Activated CD8-positive, alpha-beta memory T cell treated with anti-CD3 and anti-CD28 coated beads for 1 hour (primary cell): ENCODE measurements at places on chromosomes 3 and 15.

- no peak for DNase-seq
Observed at GRCh38 chr3:40915346-40915865, 283.9 kb upstream of the CTNNB1 start.

GRCh38 chr3:66819993-66820501 lies 178.1 kb upstream of the KBTBD8 start:
- no peak for DNase-seq

DNA sequence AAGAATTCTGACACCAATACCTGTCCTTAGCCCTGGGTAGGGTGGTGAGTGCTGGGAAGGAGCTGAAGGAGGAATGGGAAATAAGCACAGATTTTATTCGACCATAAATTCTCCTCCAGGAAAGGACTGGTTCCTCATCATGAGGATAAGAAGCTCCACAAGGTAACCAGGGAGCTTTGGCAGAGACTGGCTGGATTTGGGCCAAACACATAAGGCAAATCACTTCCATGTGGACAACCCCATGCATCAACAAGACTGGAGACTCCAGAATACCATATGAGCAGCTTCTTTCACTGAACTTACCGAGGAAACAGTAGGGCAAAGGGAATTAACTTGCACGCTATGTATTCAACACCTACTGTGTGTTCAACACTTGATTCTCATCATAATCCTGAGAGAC lies 312.5 kb downstream of the NTRK3 start:
- DNase-seq, result no peak

DNA sequence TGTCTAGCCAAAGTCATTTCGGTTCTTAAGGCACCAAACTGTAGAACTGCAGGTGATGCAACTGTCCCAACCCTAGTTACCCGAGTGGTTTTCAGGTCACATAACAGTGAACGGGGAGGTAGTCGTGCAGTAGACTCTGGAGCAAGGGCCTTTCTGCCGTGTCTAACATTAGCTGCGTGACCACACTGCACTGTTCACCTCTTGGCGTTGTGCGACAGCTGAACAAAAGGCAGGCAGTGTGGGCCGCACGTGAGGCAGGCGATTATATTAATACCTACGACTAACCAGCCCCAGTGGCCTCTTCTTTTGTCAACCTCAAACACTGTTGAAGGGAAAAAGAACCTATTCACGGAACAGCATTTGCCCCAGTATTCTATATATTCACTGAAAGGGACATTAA lies 2.8 kb downstream of the LRRN1 start:
- no peak for DNase-seq

DNA sequence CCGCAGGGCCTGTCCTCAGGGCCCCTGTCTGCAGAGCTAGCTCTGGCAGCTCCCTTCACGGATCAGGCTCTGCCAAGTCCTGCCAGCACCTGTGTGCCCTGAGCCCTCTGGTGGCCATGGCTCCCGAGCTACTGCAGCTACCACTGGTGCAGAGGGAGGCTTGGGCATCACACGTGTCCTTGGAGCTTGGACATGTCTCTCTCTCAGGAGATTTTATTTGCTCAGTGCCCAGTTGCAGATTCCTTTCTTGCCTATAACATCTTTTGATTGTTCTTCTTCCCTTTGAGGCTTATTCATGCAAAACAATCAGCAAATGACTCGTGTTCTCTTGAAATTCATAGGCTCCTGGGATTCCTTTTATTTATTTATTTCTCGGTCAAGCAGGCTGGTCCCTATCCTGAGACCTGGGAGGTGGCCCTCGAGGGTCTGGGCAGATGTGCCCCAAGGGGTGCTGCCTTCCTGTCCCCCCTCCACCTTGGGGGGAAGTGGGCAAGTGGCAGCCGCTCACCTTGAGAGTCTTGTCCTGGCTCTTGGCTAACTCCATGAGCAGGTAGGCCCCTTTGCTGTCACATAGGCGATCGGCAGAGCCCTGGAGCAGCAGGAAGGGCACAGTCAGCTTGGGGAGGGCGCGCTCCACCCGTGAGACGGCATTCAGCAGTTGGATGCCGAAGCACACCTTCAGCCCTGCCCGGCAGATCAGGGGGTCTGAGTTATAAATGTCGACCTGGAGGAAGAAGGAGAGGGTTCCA lies 21.9 kb downstream of the ABTB1 start:
- peak; percentile 21 for DNase-seq

GRCh38 chr3:177465257-177465642 lies 268.0 kb upstream of the TBL1XR1 start:
- DNase-seq, result no peak

- no peak for DNase-seq
Observed at GRCh38 chr15:65189102-65189740, 4.1 kb upstream of the CLPX start.

DNA sequence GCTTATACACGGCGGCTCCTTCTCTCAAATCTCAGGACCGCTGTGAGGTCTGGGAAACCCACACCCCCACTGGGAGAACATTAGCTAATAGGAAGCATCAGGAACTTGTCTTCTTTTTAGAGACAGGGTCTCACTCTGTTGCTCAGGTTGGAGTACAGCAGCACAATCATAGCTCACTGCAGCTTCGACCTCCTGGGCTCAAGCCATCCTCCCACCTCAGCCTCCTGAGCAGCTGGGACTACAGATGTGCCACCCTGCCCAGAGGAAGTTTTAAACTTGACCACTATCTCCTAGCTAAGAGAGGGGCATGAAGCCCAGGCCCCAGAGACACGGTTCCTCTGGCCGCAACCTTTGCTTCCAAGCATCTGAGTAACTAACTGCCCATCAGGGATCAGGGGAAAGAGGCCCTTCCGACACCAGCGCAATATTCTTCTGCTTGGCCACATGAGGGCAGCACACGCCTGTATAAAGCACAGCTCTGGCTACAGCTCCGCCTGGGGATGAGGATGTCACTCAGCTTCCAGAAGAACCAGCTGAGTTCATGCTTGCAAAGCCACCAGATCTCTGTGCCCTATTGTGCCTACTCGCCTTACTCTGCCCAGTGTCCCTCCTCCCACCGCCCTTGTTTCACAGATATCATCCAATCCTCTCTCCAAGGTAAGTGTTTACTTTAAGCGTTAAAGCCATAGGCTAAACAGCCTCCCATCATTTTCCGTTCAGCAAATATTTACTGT lies 57.6 kb upstream of the SLC6A11 start:
- DNase-seq, result no peak

DNA sequence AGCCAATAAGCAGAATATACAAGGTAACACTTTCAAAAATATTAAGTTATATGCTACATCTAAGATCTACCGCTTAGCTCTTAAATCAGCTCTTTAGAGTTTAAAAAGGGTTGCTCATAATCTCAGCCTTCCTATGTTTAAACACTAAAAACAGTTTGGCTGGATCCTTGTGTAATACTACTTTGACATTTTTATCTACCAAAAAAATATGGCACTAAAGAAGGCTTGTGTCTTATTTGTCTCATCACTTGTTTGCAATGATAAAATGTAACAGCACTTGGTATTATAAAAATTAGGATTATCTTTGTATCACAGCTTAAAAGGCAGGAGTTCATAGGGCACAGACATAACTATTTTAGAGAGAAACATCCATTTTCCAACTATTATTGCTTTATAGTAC lies 9.8 kb downstream of the ANKRD28 start:
- no peak for DNase-seq

GRCh38 chr3:129812589-129812988 lies 80.9 kb downstream of the TMCC1 start:
- no peak for DNase-seq

DNA sequence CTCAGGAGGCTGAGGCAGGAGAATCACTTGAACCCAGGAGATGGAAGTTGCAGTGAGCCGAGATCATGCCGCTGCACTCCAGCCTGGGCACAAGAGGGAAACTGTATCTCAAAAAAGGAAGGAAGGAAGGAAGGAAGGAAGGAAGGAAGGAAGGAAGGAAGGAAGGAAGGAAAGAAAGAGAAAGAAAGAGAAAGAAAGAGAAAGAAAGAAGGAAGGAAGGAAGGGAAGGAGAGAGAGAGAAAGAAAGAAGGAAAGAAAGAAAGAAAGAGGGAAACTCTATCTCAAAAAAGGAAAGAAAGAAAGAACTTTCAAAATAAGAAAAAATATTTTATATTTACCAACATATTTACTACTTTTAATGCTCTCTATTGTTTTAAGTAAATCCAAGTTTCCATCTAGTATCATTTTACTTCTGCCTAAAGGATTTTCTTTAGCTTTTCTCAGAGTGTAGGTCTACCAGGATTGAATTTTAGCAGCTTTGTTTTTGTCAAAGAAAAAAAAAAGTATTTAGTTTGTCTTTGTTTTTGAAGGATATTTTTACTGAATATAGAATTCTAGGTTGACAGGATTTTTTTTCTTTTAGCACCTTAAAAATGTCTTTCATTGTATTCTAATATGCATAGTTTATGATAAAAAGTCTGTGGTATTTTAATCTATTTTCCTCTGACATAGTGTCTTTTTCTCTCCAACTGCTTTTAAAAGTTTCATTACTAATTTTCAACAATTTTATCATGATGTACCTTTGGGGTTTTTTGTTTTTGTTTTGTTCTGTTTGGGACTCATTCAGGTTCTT lies 47.2 kb upstream of the CORO2B start:
- no peak for DNase-seq

DNA sequence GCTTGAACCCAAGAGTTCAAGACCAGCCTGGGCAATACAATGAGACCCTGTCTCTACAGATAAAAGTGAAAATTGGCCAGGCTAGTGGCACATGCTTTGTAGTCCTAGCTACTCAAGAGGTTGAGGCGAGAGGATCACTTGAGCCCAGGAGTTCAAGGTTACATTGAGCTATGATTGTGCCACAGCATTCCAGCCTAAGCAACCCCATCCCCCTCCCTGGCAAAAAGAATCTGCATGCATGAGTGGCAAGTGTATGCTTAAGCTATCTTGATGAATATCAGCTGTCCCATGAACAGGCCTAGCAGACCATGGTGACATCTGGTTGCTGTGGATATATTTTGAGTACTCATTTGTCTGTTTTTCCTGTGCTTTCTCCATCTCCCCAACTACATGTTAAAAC lies 4.7 kb downstream of the ATRIP start:
- DNase-seq, result no peak

- no peak for DNase-seq
Observed at GRCh38 chr3:133124511-133124910, 86.3 kb downstream of the TMEM108 start.

GRCh38 chr15:51765751-51766150 lies 14.4 kb downstream of the TMOD2 start:
- no peak for DNase-seq

DNA sequence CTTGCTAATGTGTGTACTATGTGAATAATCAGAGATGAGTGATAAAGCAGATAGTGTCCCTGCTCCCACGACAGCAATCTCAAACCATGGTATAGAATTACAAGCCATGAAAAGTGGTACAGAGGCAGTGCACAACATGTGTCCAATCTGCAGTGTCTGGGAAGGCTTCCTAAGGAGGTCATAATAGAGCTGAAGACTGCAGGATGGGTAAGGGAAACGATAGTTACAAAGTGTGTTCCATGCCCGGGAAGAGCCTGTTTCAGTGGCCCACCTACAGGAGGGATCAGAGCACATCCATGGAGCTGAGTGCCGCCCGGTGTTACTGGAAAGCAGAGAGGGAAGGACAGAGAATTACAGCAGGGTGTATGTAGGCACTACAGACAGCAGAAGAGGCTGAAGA lies 48.9 kb downstream of the PAK2 start:
- DNase-seq, result no peak

GRCh38 chr15:63586790-63587189 lies 10.4 kb upstream of the FBXL22 start:
- DNase-seq, result no peak

GRCh38 chr3:178982137-178982536 lies 89.5 kb downstream of the ZMAT3 start:
- no peak for DNase-seq

DNA sequence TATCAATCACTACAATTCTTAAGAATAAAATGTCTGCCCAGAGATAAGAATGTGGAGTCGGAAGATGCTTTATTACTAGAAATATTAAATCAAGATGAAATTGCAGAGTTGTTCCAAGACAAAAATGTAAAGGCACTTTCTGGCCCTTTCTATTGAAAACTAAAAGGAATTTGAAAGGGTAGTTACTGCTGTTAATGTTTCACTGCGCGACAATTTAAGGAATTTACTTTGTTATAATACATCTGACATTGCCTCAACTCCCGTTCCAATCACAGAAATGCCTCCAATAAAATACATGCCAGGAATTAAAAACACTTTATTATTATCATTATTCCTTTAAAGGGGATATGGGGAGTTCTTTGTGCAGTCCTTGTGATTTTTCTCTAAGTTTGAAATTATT lies 26.4 kb downstream of the RSL24D1 start:
- no peak for DNase-seq

GRCh38 chr15:74788683-74789151 lies 6.8 kb downstream of the CSK start:
- no peak for DNase-seq
